ENCODE measurements at places on chromosomes 2 and 18.

- DNase-seq = no peak
Measured at GRCh38 chr2:231200805-231201474, 2.5 kb downstream of the ARMC9 start.

DNA sequence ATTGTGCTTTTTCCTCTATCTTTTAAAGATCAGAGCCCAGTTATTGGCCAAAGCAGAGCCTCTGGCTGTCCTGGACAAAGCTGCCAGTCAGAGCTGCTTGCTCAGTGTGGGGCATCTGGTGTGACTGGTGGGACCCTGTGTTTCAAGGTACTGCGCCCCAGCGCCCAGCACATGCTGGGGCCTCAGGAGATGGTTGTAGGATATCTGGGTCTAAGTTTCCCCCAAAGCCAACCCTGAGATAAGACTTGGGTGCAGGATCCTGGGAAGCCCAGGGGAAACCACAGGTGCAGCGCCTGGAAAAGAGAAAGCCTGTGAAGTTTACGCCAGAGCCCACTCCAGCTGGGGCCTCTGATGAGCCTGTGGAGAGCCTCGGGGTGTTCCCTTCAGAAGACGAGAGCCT, 117.7 kb downstream of the RPIA start:
- no peak for DNase-seq

DNA sequence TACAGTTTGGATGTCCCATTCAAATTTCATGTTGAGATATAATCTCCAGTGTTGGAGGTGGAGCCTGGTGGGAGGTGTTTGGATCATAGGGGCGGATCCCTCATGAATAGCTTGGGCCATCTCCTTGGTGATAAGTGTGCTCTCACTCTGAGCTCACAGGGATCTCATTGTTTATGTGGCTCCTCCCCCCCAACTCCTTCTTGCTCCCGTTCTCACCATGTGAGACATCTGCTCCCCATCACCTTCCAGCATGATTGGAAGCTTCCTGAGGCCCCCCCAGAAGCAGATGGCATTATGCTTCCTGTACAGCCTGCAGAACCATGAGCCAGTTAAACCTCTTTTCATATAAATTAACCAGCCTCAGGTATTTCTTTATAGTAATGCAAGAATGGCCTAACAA, 3.0 kb upstream of the INPP1 start:
- DNase-seq = peak; percentile 39

DNA sequence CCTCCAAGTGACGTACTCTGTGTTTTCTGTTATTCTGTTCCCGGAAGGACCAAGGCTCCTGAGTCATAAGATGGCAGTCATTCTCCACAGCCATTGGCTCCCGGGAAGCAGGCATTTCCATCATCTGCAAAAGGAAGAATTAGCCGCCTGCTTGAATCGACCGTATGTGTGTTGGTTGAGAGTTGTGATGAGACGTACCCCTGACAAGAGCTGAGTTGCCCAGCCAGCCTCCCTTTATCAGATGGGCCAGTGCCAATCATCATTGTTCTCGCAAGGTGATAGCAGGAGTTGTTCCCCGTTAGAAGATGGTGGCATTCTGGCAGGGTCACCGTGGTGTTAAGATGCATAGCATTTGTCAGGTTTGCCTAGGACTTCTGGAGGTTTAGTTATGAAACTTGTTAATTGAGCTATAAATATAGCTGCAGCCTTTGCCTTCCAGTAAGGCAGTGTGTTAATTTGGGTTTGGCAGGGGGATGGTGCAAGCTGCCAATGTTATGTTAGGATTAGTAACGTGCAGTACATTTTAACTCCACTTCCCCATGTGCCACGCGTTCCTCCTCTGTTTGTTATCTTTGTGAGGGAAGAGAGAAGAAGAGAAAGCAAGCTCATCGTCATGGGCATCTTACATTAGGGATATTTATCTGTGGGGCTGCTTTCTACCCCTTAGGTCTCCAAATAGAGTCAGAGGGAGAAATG, 652.7 kb upstream of the FANCL start:
- no peak for DNase-seq

GRCh38 chr2:123061534-123061933, 963.6 kb upstream of the CNTNAP5 start:
- peak; percentile 21 for DNase-seq

DNA sequence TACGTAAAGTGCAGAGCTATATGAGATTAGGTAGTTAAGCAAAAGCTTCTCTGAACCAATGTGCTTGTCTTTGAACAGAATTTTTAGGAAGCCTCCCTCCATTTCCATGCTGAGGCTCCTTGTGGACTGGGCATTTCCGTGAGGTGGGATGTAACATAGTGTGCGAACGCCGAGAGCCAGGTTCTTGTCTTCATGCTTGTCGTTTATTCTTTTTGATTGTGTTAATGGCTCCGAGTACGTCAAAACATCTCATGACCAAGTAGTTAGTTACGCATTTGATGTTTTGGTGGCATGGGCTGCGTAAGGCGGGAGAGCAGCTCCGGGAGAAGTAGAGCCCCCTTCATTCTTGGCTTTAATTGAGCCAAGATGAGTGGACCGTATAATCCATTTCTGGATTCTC, 32.9 kb downstream of the DGKD start:
- DNase-seq = no peak

DNA sequence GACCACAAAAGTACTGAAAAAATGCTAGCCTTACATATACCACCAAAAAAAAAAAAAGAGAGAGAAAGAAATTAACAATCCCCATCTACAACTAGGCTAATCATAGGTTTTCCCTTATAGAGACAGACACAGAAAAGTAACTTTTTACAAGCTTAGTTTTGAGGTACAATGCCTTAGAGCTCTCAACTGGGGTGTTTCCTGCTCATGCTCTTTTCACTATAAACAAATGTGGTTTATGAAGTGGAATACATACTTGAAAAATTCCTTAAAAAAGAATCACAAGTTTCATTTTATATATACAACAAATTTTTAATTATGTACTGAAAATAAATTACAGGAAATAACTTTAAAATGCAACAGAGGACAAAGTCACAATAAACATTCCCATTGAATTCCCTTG, 82.5 kb downstream of the ATL2 start:
- no peak for DNase-seq

DNA sequence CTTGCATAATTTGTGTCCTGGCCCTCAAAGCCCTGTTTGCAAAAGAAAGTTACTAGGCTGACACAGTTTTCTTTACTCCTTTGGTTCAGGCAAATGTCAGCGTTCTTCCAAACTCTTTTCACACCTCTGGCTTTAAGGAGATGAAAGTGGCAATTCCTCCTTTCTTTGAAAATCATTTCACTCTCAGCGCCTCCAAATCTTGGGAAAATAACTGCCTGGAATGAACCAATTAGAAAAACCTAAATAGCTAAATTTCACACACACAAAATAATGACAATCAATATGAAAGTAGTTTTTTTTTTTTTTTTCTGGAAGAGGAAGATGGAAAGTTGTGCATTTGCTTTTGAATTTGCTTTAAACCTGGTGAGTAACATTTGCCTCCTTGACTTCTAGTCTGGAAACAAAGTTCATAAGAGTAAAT, 1.7 kb downstream of the MEIS1 start:
- no peak for DNase-seq

DNA sequence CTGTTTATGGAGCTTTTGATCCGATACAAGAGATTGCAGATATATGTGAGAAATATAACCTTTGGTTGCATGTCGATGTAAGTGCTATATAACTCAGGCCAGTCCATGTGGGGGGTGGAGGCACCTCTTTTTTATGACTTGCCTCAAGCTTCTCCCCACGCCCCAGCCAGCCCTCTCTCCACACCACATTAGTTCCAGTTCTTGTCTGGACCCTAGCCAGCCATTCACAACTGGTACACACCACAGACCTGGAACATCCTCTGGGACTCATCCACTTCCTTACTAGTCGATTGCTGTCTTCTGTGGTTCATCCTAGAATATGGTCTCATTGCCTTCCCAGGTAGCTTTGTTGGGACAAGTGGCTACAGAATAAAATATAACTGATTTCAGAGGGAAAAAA, 31.0 kb downstream of the GAD1 start:
- DNase-seq = no peak

GRCh38 chr2:1400943-1401735, 12.1 kb upstream of the TPO start:
- no peak for DNase-seq

- no peak for DNase-seq
Measured at GRCh38 chr2:149442346-149442745, 112.0 kb downstream of the LYPD6 start.

- peak; percentile 41 for DNase-seq
Measured at GRCh38 chr2:149715005-149715592, 127.5 kb upstream of the MMADHC start.

- no peak for DNase-seq
Measured at GRCh38 chr2:241873081-241873802, 3.7 kb downstream of the RTP5 start.

DNA sequence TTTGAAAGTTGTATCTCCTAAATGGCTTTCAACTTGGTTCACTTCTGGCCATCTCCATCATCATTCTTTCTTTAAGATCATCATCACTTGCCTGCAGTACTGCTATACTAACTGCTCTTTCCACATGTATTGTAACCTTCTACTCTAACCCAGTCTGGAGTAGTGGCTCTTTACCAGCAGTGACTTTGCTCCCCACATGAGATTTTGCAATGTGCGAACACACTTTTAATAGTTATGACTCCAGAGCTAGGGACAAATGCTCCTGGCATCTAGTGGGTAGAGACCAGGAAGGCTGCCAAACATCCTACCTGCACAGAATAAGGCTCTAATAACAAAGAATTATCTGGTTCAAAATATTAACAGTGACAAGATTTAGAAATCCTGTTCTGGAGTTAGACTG, 243.8 kb downstream of the XIRP2 start:
- no peak for DNase-seq

DNA sequence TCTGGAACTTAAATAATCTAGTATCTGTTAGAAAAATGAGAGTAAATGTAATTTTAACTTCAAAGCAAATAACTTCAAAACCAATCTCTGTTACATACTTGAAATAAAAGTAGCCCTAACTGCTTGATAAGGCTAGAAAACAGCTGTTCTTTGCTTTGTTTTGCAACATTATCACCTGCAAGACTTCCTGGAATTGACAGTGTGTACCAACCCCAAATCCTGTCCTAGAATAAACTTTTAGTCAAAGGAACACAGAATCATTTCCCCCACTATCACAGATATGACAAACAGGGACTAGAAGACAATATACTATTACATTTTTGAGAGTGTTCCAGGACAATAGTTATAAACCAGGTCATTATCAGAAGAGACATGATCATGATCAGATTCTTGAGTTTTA, 105.3 kb upstream of the PGAP1 start:
- no peak for DNase-seq

GRCh38 chr2:160507464-160507863, 13.9 kb upstream of the RBMS1 start:
- DNase-seq = no peak

DNA sequence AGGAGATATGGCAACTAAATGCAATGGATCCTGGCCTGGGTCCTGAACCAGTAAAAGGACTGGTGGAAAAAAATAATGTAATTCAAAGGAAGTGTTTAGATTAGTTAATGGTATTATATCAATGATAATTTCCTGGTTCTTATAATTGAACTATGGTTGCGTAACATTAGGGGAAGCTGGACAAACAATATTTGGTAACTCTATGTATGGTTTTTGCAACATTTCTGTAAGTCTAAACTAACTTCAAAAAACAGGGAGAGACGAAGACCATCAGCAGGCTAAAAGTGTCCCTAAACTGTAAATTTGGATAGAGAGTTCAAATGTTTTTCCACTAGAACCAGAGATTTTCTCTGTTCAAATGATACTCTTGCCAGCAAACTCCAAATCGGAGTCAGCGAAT, 36.9 kb downstream of the KLF7 start:
- no peak for DNase-seq

- DNase-seq = no peak
Measured at GRCh38 chr2:233060501-233060979, 398 bp downstream of the INPP5D start.

DNA sequence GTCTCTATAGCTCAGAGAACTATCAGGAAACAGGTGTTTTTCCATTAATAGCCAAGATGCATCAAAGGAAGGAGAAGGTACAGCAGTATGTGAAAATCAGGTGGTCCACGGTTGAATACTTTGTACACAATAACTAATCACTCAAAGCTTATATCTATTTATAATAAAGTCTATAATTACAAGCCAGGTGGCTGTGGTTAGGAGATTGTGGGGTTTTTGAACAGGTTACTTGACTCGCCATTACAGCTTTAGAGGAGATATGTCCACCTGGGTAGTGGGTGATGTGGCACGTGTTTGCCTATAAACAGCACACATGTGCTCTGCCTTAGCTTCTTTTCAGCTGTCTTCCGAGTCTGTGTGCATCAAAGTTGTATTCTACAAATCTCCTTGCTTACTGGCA, 892.2 kb upstream of the ZEB2 start:
- DNase-seq = no peak

GRCh38 chr2:22290909-22291473, 1094.0 kb upstream of the KLHL29 start:
- no peak for DNase-seq

GRCh38 chr2:120231974-120232635, 8.9 kb upstream of the TMEM185B start:
- DNase-seq = no peak

- no peak for DNase-seq
Measured at GRCh38 chr18:74508821-74509225, 12.7 kb downstream of the CNDP2 start.

- no peak for DNase-seq
Measured at GRCh38 chr2:216555274-216555673, 56.6 kb downstream of the RPL37A start.

DNA sequence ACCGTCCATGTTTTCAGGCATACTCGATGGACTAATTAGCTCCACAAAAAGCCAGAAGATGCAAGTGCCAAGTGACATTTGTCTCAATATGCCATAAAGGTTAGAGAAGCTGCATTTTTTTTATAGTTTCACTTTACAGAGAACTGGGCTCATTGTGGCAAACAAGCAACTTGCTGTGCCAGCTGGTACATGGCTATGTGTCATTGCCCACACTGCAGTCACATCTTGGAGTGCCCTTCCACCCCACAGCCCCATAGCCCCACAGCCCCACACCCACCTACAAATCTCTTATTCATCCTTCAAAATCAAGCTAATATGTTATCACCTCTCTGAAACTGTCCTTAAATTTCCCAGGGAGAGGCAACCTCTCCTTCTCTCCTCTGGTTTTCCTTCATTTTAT, 451.9 kb downstream of the ARHGAP15 start:
- no peak for DNase-seq

- no peak for DNase-seq
Measured at GRCh38 chr2:98944775-98945174, 8.8 kb upstream of the CRACDL start.

DNA sequence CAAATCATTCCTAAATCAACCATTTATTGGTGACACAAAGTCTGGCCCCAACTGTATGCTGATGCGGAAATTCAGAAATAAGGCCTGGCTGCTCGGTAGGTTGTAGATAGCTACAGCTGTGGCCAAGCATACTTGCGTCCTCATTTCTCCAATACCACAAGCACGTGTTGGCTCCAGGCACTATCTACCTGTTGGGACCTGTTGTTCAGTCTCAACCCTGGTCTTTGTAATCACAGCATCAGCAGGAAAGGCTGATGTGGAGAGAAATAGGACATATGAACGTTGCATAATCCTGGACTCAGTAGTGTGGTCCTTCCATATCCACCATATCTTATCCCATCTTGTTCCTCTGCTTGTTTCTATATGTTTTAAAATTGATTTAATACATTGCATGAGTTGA, 212.6 kb downstream of the PMAIP1 start:
- no peak for DNase-seq

All from iPS-NIHi11 (cell line).